Myocyte (in vitro differentiated cells): ENCODE measurements at places on chromosomes 6 and 20. TPM values are rescaled to one million over a fixed set of nuclear protein-coding genes. Genes with fewer than 3 reads are reported as not detected.

DNA sequence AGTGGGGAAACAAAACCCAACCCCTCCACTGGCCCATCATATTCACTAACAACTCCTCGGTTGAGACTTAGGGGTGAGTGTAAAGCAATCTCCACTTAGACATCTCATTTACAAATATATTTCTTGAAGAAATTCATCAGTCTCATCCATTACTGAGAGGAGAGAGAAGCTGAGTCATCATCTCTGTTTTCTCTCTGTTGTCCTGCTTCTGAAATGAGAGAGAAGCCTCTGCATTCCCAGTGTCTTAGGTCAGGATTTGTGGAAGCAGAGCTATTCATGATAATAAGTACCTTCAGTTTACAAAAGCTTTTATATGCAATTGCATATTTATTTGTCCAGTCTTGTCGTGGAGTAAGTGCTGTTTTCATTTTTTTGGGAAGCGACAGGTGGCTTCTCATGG is 879 bp downstream of the MEP1A start:
- no peak for DNase-seq

DNA sequence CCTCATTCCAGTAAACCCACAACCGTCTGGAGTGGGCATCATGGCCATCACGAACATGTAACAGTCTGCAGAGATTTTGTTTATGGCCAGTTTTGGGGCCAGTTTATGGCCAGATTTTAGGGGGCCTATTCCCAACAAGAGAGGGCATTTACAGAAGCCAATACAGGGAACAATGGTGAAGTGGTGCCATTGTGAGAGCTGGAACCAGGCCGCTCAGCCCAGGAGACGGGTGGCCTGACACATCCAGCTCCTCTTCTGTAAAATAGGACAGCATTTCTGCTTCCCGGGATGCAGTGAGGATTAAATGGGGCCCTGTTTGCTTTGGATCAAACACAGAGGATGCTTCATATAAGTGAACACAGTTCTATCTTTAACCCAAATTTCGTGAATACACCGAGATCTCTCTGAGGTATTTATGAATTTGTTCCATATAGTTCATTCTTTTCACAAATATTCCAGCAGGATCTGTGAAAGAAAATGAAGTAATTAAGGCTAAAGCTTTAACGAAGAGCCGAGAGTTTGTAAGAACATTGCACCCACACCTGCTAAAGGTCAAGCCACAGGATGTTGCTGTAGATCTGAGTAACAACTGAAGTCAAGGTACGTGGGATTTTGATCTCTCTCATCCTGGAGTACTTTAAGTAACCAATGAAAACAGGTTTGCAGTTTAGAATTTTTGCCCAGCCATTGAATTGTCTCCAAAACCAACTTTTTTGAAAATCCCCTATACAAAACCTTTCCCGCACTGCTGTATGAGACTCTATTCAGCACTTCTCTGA is 14.5 kb upstream of the SIRPG start:
- no peak for DNase-seq

DNA sequence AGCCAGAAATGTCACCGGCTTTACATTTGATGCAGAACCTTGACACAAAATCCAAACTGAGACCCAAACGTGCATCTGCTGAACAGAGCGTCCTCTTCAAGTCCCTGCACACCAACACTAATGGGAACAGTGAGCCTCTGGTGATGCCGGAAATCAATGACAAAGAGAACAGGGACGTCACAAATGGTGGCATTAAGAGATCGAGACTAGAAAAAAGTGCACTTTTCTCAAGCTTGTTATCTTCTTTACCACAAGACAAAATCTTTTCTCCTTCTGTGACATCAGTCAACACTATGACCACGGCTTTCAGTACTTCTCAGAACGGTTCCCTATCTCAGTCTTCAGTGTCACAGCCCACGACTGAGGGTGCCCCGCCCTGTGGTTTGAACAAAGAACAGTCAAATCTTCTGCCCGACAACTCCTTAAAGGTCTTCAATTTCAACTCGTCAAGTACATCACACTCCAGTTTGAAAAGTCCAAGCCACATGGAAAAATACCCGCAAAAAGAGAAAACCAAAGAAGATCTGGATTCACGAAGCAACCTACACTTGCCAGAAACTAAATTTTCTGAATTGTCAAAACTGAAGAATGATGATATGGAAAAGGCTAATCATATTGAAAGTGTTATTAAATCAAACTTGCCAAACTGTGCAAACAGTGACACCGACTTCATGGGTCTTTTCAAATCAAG is 108.4 kb downstream of the RTN4IP1 start:
- peak; percentile 36 for DNase-seq

GRCh38 chr20:46306743-46307138 is 1.6 kb downstream of the CDH22 start:
- DNase-seq, result no peak

DNA sequence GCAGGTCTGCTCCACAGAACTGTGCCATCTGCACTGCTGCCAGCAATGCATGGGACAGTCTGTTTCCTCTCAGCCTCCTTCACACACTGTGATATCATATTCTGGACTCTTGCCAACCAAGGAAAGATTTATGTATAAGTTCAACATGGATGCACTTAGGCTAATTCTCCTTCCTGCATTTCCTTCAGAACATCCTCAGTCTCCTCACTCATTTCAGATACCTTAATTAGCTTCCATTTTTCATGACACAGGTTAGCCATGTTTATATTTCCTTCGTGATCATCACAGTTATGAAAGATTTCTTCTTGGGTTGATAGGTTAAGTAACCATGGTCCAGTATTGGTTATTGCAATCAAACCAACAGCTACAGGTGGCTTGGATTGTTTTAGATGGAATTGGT is 46.4 kb upstream of the DDR1 start:
- no peak for DNase-seq

GRCh38 chr6:144049386-144049785 is 41.3 kb upstream of the PLAGL1 start:
- no peak for DNase-seq

FLRT3 gene
- total RNA-seq, result 5.8 and 6.7 TPM in 2 replicates

FOXF2 gene
- not detected in 2 replicates for total RNA-seq

RAET1G gene
- total RNA-seq, result not detected in 2 replicates

PLAGL2 gene
- 3.2 and 3.5 TPM in 2 replicates for total RNA-seq

RBM24 gene
- total RNA-seq, result 230 and 289 TPM in 2 replicates

OR2J2 gene
- not detected in 2 replicates for total RNA-seq

SAYSD1 gene
- total RNA-seq, result 15.2 and 16.1 TPM in 2 replicates

HTR1E gene
- total RNA-seq, result not detected in 2 replicates
